Urothelium cell line (cell line): ENCODE measurements at places on chromosomes 5 and 9.

DNA sequence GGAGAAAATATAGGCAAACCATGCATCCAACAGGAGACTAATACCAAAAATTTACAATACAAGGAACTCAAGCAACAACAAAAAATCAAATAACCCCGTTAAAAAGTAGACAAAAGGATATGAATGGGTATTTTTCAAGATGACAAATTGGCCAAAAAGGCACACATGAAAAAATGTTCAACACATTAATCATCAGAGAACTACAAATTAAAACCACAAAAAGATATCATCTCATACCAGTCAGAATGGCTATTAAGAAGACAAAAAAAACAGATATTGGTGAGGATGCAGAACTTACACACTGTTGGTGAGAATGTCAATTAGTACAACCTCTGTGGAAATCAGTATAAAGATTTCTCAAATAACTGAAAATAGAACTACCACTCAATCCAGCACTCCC, 35.0 kb downstream of the TEX10 start:
- no peak for DNase-seq

DNA sequence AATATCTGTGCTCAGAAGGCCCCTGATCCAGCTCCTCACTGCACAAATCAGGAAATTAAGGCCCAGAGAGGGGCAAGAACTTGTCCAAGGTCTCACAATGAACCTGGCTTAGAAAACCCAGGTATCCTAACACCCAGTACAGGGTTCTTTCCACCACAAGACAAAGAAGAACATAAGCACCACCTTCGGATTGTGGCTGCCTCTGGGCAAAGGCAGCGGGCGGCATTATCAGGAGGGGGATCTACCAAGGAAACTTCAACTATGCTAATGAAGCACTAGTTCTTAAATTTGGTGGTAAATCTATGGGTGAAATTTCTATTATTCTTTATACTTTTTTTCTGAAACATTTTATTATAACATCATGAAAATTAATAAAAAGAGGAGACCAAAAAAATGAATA, 17.9 kb downstream of the ANXA6 start:
- no peak for DNase-seq

GRCh38 chr5:58314356-58315210, 145.3 kb downstream of the PLK2 start:
- peak; percentile 11 for DNase-seq

DNA sequence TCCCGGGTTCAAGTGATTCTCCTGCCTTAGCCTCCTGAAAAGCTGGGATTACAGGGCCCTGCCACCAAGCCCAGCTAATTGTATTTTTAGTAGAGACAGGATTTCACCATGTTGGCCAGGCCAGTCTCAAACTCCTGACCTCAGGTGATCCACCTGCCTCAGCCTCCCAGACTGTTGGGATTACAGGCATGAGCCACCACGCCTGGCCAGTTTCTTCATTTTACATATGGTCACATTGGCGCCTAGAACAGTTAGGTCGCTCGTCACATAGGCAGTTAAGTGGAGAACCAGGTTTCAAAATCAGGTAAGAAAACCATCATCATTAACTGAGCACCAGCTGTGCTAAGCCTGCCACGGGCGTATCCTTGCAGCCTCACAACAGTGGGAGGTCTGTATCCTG, 36.1 kb downstream of the OLFML2A start:
- DNase-seq, result no peak

GRCh38 chr9:78296201-78296892, 578 bp upstream of the PSAT1 start:
- DNase-seq, result no peak

GRCh38 chr9:131334629-131335367, 45.3 kb downstream of the PLPP7 start:
- peak; percentile 6 for DNase-seq

GRCh38 chr9:20313415-20313814, 308.9 kb downstream of the MLLT3 start:
- no peak for DNase-seq

DNA sequence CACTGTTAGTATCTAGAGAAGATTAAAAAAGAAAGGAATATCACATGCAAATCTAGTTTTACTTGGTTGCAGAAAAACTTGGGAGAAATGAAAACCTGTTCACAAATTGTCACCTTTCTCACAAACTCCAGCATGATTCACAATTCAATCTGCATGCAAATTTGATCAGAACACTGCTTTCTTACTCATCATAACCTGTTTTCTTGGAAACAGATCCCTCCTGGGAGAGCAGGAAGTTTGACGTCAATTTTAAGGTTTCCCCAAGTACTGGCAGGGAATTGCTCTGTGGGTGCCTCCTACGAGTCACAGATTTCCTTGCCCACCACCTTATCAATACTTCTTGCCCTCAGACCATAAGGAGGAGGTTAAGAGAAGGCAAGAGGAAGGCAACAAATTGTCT, 30.2 kb upstream of the HTR4 start:
- DNase-seq, result no peak

GRCh38 chr5:154483654-154484392, 5.8 kb upstream of the HAND1 start:
- no peak for DNase-seq

GRCh38 chr5:38410304-38410990, 146.0 kb downstream of the LIFR start:
- no peak for DNase-seq

DNA sequence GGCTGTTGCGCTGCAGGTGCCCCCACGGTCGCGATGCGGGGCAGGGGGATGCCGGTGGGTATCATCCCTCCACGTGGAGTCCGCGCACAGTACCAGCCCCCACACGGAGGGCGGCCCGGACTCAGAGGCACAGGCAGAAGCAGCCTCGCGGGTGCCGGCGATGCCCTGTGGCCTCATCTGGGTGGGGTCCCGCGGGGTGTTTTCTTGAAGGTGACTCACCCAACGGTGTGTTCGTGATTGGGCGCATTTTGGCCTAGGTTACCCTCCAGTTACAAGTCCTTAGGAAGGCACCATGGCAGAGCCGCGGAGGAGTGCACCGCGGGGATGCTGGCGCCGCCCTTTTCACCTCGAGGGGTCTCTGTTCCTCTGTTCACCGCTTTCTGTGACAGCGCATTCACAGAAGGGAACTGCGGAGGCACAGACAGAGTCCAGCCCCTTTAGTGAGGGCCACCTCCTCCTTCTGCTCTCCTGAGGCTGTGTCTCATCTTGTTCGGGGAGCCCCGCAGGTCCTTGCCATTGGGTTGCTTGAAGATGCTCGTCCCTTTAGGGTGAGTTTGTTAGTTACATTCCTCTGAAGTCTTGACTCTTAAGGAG, 21.6 kb upstream of the EXOC3 start:
- DNase-seq, result no peak

DNA sequence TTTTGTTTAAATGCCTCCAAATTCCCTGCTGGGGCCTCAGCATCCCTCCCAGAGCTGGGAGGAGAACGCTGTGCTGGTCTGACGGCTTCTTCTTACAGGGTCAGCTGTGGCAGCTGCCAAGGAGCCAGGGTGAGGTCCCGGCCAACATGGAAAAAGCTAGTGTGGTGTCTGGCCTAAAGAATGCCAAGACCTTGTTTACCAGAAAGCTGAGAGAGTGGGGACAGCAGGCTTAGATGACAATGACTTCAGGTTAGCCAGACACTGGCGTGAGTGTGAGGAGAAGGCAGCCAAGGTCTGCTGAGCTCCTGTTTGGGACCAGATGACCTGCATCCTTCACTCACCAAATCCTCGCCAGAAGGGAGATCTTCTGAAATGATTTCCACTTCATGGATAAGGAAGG, 112.5 kb downstream of the CRB2 start:
- DNase-seq, result no peak

GRCh38 chr9:137302118-137302448, at the start of gene NRARP:
Gene NRARP, minus strand, starts transcription at chr9:137302271. Its CDS starts 343 bp downstream, at chr9:137301928.
- no peak for DNase-seq

DNA sequence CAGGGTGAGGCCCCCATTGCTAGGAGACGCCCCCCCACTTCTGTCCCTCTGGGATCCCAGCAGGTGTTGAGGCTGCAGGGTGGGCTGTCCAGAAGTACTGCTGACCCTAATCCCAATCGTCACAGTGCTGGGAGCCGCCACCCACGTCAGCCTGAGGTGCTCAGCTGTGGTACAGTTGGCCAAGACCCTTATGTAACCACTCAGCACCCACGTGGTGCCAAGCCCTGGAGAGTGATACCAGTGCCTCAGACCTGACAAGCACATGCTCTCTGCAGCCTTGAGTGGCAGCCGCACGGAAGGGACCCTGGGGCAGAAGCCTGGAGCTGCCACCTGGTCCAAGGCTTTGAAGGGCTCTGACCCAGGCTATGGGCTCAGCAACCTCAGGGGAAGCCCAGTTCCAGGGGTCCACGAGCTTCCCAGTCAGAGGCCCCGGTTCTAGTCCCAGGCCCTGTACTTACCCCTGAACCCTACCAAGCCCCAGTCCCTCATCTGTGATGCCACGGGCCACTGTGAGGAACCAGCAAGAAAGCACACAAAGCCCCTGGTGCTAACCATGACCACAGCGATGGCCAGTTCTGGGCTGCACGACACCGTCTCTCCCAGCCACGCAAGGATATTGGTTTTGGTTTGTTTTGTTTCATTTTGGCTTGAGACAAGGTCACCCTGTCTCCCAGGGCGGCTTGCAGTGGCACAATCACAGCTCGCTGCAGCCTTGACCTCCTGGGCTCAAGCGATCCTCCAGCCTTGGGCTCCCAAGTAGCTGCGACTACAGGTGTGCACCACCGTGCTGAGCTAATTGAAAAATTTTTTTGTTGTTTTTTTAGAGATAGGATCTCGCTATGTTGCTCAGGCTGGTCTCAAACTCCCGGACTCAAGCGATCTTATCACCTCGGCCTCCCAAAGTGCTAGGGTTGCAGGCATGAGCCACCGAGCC, 50.7 kb downstream of the DBH start:
- DNase-seq, result no peak

DNA sequence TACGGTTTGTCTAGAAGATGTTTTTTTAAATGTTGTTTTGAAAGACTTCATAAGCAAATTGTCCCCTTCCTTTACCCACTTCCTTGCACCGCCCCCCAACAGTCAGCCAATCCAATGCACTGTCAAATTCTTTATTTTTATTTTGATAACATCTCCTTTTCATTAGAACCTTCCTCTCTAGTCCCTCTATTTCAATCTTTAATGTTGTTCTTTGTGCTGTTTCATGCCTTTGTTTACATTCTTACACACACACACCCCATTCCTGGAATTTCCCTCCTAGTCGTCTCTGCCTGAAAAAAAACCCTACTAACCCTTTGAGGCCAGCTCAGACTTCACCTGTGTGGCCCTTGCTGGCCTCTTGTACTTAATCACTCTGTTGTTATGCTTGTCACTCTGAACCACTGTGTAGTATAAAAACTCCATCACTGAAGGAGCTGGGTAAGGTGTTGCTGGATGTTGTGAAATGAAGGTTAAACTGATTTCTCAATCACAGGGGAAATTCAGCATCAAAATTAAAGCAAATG, 133.4 kb downstream of the UGCG start:
- DNase-seq, result peak; percentile 69

GRCh38 chr5:124156415-124156996, 589.9 kb downstream of the ZNF608 start:
- DNase-seq, result no peak
